NK-92 treated with Interleukin-12 subunit alpha and Interleukin-12 subunit beta, amount 100 ng/mL, for 24 hours (cell line): ENCODE measurements at places on chromosomes 11 and 22.

GRCh38 chr11:360326-361280 is 8.7 kb upstream of the B4GALNT4 start:
- DNase-seq, result no peak

GRCh38 chr11:29628609-29629008 is 388.2 kb downstream of the KCNA4 start:
- no peak for DNase-seq

GRCh38 chr22:46462726-46463371 is 74.6 kb downstream of the CELSR1 start:
- DNase-seq, result no peak

- no peak for DNase-seq
Observed at GRCh38 chr22:31952472-31952871, 8.1 kb downstream of the YWHAH start.

DNA sequence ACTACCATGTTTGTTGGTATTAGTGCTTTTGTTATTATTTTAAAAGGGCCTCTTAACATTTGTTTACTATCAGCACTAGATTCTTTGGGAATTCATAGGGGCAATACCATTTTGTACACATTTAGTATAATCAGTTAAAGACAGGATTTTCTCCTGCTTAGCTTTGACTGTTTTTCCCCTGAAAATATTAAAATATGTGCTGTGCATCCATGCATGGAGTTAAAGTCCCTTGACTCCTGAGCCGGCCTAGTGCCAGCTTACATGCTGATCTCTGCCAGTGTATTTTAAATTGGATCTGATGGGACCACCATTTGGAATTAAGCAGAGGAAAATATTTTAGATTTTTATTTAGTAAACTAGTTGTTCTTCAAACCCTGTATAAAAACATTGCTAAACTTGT is 161.4 kb downstream of the METTL15 start:
- DNase-seq, result no peak

- DNase-seq, result peak; percentile 85
Observed at GRCh38 chr11:62671608-62672389, at the start of the genes LBHD1 and UQCC3. Gene LBHD1 (minus strand): TSS chr11:62672267. CDS start chr11:62670031, 2,236 bp downstream. Gene UQCC3 (plus strand): TSS chr11:62671673. CDS start chr11:62671746, 73 bp downstream.

GRCh38 chr11:60672255-60672654 is 27.2 kb upstream of the MS4A8 start:
- DNase-seq, result no peak

DNA sequence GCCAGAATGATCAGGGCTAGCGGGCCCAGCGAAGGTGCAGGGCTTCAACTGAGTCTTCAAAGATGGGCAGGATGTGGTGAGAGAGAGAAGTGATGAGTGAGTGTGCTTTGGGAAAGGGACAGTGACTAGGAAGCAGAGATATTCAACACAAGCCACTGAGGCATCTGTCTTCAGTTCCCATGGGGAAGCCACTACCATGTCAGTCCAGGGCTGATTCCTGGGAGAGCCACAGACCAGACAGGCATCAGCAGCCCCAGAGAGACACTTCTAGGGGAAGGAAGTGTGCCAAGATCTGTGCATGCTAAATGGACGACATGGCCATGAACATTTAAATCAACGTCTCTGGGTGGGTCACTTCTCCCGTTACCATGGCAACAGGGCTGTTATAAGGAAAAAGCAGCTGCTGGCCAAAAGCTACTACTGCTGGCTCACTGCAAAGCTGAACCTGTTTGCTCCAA is 28.5 kb downstream of the P4HA3 start:
- no peak for DNase-seq

GRCh38 chr11:100715165-100715761 is 28.2 kb downstream of the ARHGAP42 start:
- no peak for DNase-seq

- no peak for DNase-seq
Observed at GRCh38 chr11:113705871-113706655, at the start of gene TMPRSS5. Gene TMPRSS5 (minus strand): TSS chr11:113706308. CDS start chr11:113706224, 84 bp downstream.

DNA sequence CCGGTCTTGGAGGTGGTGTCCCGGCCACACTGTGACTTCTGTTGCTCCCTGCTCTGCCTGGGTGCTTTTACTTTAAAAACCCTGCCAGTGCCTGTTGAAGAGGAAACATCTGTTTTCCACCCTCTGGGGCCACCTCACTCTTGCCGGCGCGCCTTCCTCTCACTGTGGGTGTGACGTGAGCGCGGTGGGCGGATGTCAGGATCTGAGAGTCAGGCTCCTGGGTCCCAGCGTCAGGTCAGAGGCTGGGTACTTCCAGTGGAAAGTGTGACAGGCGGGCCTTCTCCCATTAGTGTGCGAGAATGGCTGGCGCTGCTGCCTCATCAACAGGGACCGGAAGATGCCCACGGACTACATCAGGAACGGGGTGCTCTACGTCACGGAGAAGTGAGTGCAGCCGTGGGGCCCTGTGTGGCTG is 54.2 kb downstream of the GRAMD4 start:
- no peak for DNase-seq

GRCh38 chr11:22037505-22037904 is 155.4 kb upstream of the ANO5 start:
- DNase-seq, result no peak
